ENCODE measurements at places on chromosomes 1 and 21.

DNA sequence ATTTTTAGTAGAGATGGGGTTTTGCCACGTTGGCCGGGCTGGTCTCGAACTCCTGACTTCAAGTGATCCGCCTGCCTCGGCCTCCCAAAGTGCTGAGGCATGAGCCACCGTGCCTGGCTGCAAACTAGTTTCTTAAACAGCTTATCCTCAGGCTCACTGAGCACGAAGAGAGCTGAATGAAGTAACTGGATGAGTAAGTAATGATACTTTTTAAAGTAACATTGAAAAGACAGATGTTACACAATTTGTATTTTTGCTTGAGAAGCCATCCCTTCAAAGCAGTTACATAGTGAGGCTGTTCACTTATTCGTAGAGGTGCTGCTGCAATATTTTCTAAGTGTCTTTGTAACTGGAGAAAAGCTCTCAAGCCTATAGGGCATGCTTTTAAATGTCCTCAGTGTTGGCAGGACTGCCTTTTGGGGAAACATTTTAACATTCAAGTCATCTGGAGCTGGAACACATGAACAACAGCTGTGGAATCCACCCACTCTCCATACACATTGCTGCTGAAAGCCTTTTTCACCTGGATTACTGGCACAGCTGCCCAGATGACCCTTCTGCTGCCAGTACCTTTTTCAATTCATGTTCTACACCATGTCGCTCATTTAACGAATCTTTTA, 2.7 kb upstream of the YBX1 start:
- no peak for DNase-seq

DNA sequence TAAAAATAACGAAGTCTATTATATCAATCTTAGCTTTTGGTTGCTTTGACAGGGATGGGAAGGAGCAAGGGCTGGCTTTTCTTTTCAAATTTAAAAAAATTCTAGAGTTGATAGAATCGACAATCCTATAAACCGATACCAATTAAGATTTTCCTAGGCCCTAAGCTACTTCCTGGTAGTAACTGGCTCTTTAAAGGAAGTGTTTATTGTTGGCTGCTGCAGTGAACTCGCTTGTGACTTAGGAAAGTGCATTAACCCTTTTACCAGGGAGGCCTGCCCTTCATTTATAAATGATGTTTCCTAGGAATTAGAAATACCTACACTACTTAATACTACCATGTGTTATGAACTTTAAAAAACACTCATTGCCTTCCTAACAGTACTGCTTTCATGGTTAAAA, 33.2 kb downstream of the ATP5PF start:
- no peak for DNase-seq

GRCh38 chr1:31063631-31064030, 1.9 kb downstream of the PUM1 start:
- no peak for DNase-seq

DNA sequence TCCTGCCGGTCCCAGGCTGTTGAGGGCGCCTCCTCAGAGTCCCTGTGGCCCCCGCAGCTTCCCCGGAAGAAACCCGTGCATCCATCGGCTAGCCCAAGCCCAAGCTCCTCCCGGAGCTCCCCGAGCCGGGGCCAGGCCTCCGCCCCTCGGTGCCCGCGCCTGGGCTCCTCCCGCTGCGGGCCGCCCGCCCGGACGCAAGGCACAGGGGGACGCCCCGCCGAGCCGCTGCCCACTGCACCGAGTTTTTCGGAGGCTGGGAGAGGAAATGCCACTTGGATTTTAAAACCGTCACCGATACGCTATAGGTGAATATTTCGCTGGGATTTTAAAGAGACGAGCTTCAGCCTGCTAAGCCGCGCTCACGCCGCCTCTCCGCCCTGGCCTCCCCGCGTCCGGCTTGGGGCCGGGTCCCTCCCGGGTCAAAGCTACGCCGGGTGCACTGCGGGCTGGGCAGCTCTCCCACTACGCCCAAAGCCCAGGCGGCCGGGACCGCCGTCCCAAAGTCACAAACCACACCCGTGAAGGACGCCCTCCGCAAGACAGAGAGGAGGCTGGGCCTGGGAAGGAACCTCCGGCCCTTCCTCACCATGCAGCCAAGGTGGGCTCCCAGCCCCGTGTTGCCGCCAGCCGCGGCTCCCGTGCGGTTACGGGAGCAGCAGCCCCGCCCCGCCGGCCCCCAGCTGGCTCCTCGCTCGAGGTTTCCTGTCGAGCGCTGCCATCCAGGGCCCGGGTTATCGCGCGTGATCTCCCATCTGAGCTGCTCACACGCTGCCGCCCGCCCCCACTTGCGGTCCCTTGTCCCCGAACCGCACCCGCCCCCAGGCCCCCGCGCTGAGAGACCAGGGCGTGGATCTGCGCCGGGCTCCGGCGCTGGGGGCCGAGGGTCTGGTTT, 63.2 kb downstream of the CD247 start:
- DNase-seq, result no peak

GRCh38 chr1:43449708-43450069, 4.0 kb downstream of the HYI start:
- no peak for DNase-seq

Data from GM12864 (cell line).